ENCODE measurements at places on chromosomes 5 and 9.

DNA sequence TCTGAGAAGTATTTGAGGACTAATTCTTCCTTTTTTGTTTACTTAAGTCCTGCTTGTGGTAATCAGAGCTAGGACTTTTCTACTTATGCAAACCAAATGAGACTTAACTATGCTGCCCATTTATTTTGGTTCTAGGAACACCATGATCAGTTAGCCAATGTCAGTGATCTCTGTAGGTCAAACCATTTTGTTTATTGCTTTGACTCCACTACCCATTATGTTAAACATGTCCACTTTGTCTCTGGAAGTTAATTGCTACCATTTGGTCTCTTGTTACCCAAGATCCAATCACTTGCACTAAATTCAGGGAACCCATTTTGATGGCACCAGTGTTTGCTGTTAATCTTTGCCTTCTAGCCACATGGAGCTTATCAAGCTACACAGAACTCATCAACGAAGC is 161.9 kb downstream of the CCDC171 start:
- no peak for DNase-seq

DNA sequence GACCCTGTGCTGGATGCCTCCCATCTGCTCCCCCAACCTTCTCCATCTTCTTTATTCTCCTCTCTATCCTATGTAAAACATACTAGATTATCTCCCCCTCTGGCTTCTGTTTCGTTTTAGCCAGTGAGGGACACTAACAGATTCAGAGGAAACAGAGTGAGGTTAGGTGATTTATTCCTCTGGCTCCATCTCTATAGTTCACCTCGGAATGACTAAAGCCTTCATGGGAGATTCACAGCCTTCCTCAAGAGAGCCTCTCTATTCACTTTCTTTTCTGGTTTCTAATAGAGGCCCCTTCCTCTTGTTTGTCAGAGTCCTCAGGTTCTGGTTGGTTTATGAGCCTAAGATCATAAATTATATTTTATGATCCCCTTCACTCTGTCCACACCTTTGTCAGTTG is 633.1 kb upstream of the TYRP1 start:
- DNase-seq, result no peak

- no peak for DNase-seq
Observed at GRCh38 chr9:89597711-89598362, 7.0 kb upstream of the GADD45G start.

GRCh38 chr5:113047733-113048652 is 71.4 kb downstream of the DCP2 start:
- DNase-seq, result no peak

- no peak for DNase-seq
Observed at GRCh38 chr9:113446323-113446740, 17.2 kb upstream of the RGS3 start.

GRCh38 chr9:87910821-87911220 is 6.9 kb upstream of the SPATA31C1 start:
- DNase-seq, result no peak

- no peak for DNase-seq
Observed at GRCh38 chr9:101388507-101388993, 3.7 kb upstream of the BAAT start.

GRCh38 chr9:18366184-18366583 is 107.8 kb upstream of the ADAMTSL1 start:
- DNase-seq, result no peak

DNA sequence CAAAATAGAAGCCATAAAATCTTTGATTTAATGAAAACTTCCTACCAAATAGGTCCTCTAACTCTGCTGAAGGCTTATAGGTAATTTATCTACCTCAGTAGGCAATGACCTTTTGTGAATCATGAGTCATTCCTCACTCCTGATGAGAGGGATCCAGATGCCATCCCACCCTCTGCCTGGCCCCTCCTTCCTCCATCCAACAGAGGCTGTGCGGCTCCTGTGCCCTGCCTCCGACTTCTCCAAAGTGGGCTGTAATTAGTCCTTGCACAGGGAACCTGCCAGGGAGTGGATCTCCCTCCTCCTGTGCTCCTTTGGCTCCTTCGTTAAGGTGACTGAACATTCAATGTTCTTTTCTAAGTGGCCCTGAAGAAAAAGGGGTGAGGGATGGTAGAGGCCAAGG is 213.9 kb upstream of the TBCA start:
- DNase-seq, result no peak

DNA sequence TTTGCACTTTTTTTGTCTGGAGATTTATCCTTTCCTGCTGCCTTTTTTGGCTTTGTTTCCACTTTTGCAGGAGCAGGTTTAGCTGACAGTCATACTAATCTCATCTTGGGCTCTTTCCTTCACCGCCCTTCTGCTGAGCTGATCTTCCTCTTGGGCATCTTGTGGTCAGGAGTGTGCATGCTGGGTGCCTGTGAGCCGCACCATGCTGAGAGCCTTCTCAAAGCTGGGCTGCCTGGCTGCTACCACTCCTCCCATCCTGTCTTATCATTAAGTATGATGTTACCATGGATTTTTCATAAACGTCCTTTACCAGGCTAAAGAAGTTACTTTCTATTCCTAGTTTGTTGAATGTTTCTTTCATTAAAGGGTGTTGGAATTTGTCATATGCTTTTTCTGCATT is 49.5 kb upstream of the MCCC2 start:
- no peak for DNase-seq

GRCh38 chr5:65262649-65263059 is 219.1 kb downstream of the ADAMTS6 start:
- DNase-seq, result no peak

GRCh38 chr9:99488131-99489059 is 266.3 kb downstream of the SEC61B start:
- DNase-seq, result no peak

- DNase-seq, result no peak
Observed at GRCh38 chr5:15191012-15191411, 309.0 kb upstream of the FBXL7 start.

GRCh38 chr5:139023286-139023685 is 148.2 kb upstream of the LRRTM2 start:
- DNase-seq, result no peak

All from esophagus squamous epithelium (tissue), 5 donors.